ENCODE measurements at places on chromosomes 16 and 17.

DNA sequence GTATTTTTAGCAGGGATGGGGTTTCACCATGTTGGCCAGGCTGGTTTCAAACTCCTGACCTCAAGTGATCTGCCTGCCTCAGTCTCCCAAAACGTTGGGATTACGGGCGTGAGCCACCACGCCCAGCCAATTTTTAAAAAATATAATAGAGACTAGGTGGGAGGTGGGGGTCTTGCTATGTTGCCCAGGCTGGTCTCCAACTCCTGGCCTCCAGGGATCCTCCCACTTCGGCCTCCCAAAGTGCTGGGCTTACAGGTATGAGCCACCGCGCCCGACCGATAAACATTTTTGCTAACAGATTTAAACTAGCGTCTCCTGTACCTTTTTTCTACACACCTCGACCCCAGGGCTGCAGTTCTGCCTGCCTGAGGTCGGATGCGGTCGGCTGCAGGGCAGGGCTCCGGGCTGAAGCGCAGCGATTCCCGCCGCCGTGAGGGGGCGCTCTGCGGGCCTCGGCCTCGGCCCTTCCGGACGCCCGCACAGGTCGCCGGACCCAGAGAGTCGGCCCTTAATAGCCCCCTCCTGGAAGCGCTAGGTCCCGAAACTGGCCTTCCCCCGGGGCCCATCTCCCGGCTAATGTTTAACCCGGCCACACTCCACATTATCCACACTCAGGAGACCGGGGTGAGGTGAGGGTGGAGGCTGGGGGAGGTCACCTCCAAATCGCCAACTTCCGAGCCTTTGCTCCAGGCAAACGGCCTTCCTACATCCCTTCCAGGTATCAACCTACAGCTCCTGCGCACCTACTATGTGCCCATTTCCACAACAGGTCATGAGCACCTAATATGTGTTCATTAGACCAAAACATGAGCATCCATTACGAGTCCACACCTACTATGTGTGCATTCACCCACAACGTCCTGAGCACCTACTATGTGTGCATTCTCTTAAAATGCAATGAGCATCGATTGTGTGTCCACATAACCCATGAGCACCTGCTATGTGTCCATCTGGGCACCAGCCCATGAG lies 2.0 kb upstream of the GLIS2 start:
- no peak for DNase-seq

- DNase-seq: no peak
Measured at GRCh38 chr17:27342059-27342458, 48.1 kb downstream of the WSB1 start.

DNA sequence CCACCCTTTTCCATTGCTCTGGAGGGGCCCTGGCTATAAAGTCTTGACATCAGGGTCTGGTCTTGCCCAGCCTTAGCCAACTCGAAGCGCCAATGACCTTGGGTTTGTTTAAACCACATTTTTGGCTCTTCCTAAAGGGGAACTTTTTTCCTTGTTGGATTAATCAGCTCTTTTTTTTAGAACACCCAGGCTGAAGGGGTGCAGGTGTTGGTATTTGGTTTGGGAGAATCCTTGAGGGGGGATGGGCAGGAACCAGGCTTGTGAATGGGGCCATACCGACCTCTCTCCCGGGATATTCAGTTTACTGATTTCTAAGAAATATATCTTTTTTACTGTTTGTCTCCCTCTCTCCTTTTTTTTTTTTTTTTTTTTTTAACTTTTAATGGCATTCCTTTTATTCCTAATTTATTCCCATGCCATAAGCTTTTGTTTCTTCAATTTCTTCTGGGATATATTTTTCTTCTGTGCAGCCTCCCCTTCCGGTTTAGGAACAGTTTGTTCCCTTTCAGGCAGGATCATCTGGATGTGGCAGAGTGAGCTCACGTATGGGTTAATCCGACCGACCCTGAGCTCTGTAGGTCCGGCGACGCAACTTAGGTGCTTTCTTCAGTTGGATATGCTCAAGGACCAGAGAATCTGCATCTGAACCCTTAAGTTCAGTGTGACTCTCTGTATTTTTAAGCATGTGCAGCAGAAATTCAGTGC lies 129.5 kb downstream of the ABCC6 start:
- no peak for DNase-seq

DNA sequence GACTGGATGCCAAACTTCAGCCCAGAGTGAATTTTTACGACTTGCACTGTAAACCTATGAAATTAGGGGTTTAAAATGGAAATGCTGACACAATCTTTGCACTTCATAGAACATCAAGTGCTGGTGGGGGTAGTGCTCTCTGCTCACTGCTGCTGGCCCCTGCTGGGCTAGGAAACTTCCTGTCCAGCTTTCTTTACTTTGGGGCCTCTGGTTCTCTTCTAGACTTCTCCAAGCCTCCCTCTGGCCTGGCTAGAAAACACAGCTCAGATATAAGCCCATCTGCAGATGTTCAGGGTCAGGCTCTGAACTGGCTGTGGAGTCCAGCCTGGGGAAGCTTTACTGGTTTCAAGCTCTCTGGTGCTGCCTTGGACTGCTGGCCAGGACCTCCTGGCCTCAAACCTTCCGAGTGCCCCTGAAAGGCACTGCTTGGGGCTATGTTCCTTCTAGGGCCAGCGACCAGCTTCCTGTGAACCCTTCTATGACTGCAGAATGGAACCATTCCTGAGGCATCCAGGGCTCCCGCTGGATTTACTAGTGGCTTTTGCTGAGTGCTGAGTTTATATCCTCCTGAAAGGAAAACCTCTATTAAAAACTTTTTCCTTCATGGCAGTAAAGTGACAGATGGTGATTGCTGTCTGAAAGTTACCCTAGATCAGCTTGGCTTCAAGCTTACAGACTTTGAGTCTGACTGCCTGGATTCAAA lies 59.4 kb downstream of the TBX4 start:
- no peak for DNase-seq

DNA sequence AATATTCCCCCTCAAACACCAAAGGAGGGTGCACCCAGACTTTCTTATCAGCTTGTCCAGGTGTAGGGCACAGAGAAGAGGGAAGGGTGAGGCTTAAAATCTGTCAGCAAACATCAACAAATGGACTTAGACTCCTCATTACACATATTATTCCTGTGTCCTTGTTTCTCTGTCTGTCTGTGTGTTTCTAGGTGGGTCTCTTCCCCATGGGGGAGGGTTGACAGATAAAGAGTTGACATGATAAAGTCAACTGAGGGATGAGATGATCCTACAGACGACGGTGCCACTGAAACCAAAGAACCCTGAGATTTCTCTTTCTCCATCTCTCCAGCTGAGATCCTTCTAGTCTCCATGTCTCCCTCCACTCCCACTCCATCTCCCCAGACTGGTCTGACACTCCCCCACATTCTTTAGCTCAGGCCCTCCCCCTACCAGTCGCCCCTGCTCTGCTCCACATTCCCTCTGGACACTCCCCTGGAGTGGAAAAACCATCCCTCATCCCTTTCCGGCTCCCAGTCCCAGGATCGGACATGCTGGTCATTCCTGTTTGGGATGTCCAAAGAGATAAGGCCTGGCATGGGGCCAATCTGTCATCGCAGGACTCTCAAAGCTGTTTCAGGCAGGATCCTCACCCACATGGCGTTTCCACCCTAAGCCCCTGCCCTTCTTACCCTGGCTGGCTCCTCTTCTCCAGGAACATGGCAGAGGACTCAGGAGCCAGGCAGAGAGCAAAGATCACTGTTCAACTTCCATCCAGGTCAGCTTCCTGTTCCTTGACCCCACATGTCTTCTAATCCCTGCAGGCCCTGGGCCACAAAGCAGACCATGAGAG lies 2.9 kb upstream of the ITGA3 start:
- DNase-seq: no peak

DNA sequence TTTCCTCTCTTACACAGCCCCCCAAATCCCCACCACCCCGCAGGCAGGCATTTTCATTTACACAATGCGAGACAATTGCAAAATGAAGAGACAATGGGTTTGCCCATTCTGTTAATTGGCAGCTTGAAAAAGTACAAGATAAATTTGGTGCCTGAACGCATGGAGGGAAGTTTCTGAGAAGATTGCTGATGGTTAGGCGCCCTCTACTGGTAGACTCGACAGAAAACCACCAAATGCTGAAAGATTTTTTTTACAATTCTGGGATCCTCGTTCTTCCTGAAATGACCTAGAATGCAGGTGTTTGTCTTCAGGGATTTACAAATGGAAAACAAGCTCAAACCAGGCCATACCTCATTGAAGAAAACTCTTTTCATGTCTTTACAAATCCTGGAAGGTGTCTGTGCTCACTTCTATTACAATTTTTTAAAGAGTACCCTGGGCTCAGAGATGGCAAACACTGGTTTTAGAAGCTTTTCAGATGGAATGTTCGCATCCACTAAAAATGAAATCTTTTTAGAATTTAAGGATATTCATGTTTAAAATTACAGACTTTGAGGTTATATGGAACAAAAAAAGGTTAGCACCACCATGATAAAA lies 338.5 kb downstream of the PMP22 start:
- peak; percentile 34 for DNase-seq

DNA sequence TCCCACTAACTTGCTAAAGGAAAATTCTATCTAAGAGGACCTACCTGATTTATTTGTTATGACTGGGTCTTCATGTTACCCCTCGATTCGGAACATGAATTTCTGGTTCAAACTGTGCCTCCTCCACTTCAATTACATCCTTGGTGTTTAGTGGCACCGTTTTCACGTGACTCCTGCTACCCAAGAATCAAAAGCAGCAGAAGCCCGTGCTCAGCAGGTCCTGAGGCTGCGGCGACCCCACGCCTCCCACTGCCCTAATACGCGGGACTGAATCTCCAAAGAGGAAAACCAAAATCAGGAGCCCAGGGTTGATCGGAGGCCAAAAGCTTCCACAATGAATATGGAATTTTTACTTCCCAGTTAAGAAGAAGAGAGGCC lies 94.0 kb upstream of the METRNL start:
- DNase-seq: no peak

- no peak for DNase-seq
Measured at GRCh38 chr16:17474572-17474971, 3.8 kb upstream of the XYLT1 start.
